Upper lobe of left lung (tissue), 6 donors: ENCODE measurements at places on chromosomes 6 and 20.

- DNase-seq: no peak
Measured at GRCh38 chr6:136720045-136720770, 72.1 kb downstream of the MAP3K5 start.

DNA sequence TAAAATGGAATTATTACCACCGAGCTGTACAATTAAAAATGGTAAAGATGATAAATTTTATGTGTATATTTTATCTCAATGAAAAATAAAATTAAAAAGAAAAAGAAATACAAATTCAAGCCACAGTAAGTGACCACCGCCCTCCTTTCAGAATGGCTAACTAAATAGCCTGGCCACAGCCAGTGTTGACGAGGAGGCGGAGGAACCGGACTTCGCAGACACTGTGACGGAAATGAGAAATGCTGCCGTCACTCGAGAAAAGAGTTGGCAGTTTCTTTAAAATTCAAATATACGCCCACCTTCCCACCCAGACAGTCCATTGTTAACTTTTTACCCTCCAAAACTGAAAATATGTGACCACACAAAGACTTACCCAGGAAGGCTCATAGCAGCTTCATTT is 50.0 kb downstream of the FOXF2 start:
- no peak for DNase-seq

DNA sequence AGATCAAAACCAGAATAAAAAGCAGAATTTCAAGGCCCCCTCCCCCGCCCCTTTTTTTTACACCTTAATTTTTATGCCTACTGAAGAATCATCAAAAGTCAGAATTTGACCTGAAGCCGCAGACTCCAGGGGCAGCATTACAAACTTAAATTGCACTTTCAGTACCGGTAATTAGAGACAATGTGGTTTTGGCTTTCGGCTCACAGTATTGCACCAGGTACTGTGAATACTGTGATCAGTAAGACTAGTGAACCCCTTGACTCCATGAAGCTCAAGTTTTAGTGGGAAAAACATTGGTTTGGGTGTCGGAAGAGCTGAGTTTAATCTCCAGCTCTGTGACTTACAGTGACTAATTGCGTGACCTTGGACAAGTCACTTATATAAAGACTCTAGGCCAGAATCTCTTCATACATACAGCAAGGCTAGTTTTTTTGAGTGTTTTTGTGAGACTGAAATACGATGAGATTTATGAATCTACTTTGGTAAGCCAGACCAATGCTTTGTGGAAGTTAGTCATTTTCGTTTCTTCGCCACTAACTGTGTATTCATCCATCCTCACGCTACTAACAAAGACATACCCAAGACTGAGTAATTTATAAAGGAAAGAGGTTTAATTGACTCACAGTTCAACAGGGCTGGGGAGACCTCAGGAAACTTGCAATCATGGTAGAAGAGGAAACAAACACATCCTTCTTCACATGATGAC is 114.7 kb downstream of the SASH1 start:
- no peak for DNase-seq

GRCh38 chr6:64256483-64256882 is 620.9 kb downstream of the PHF3 start:
- DNase-seq: no peak

DNA sequence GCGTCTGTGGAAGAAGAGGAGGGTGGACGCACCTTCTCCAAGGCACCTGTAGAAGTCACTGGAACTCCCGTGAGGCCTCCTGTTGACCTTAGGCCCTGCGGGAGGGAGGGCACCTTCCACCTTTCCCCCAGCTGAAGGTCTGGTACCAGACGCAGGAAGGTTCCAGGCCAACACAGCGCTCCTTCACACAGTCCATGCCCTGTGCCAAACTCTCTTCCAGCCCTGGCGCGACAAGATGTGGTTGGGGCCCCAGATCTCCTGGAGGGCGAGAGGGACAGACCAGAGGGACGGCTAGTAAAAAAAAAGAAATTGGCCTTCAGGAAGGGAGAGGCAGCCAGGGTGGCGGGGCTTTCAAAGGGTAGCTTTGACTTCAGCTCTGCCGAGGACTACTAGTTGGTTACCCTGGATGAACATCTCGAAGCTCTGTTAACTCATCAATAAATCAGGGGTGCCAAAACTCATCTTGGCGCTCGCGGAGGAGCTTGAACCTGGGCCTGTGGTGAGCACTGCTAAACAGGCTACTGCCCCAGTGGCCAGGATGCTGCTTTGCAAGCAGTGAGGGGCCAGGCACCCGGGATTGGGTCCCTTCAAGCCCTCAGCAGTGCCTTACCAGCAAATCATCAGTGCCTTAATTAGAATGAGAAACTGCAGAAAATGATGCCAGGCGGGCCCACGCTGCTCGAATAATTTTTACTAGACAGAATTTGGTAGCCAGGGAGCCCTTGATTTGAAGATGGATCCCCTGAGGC is 14.9 kb downstream of the AARS2 start:
- no peak for DNase-seq

DNA sequence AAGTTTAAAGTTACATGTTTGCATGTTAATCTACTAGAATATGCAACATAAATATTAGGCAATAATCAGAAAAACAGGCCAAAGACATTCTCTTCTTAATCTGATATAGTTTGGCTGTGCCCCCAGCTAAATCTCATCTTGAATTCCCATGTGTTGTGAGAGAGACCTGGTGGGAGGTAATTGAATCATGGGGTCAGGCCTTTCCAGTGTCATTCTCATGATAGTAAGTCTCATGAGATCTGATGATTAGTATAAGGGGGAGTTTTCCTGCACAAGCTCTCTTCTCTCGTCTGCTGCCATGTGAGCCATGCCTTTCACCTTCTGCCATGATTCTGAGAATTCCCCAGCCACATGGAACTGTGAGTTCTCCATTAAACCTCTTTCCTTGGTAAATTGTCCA is 1241.7 kb upstream of the ADGRB3 start:
- DNase-seq: no peak
